ENCODE measurements at places on chromosomes 6 and 20.

DNA sequence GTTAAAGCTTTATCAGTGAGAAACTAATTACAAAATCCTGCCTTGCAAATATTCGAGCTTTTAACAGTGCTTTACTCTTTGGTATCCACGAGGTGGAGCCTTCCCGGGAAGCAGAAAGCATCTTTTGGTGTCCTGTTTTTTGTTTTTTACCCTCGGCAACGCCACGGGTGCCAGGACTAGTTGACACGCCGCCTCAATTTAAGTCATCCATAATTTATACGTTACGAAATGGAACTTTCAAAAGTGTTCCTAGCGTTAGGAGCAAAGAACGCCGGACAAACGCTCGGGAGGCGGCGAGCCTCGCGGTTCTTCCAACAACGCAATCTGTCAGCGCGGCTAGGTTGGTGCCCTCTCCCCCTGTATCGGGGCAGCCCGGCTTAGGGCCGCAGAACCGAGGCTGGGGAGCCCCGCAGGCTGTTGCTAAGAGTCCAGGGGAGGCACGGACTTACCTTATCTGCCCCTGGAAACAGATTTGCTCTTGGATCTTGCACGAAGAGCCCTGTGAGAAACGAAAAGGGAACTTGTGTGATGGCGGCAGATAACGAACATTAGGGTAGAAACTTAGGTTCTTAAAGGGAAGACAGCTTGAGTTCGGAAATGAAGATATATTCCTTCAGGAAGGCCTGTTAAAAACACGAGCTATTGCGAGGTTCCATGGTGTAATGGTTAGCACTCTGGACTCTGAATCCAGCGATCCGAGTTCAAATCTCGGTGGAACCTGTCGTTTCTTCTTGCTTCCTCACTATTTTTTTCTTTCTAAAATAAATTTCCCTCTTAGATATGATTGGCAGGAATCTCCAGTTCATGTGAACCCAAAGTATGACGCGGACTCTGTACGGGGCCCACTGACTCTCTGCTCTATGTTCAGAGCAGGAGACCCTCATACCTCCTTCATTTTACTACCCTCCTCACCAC lies 46.2 kb upstream of the ZNF184 start:
- peak; percentile 59 for DNase-seq

GRCh38 chr6:43803055-43803782 lies 33.2 kb downstream of the VEGFA start:
- no peak for DNase-seq

GRCh38 chr6:148523551-148523950 lies 180.9 kb downstream of the SASH1 start:
- no peak for DNase-seq

DNA sequence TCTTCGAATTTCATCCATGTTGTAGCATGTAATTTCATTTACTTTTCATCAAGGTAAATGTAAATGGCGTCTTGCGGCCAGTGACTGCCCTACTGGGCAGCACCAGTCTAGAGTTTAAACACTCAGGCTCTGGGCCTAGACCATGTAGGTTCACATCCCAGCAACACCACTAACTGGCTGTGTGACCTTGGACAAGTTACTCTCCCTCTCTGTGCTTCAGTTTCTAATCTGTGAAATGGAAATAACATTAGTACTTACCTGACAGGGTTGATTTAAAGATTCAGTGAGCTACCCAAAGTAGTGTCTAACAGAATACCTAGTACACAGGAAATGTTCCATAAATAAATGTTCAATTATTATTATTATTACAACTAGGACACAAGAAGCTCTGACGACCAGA lies 29.3 kb downstream of the PDRG1 start:
- DNase-seq, result no peak

GRCh38 chr6:170210026-170210390 lies 80.9 kb downstream of the DLL1 start:
- DNase-seq, result no peak

DNA sequence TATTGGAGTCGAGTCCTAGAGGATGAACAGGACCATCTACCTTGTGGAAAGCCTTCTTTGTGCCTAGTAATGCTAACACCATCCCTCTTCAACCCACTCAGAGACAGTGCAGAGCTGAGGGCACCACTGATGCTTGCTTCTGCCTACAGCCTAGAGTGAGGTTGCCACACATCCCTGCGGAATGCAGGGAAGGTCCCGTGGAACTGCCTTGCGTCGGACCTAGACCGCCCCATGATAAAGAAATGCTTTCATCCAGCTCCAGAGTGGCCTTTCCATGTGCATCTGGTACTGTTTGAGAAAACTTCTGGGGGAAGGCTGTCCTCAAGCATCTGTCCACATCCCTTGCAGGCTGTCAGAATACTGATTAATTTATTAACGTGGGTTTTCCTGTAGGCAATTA lies 168.4 kb downstream of the PHACTR1 start:
- DNase-seq, result no peak

GRCh38 chr6:151553416-151554165 lies 59.8 kb downstream of the CCDC170 start:
- DNase-seq, result no peak

GRCh38 chr6:44304282-44305199 lies 8.6 kb downstream of the AARS2 start:
- peak; percentile 57 for DNase-seq

- DNase-seq, result no peak
These were observed 27.4 kb downstream of the BTBD9 start for GRCh38 chr6:38612143-38612965.

GRCh38 chr6:166633732-166634535 lies 6.9 kb upstream of the RPS6KA2 start:
- DNase-seq, result no peak

- DNase-seq, result no peak
These were observed 3.6 kb upstream of the PRPH2 start for GRCh38 chr6:42726026-42726425.

GRCh38 chr6:97292671-97293070 lies 9.7 kb upstream of the MMS22L start:
- no peak for DNase-seq

- no peak for DNase-seq
These were observed 1.3 kb upstream of the GTSF1L start for GRCh38 chr20:43727980-43728590.

- no peak for DNase-seq
These were observed 367.6 kb downstream of the TENT5A start for GRCh38 chr6:81384921-81385320.

DNA sequence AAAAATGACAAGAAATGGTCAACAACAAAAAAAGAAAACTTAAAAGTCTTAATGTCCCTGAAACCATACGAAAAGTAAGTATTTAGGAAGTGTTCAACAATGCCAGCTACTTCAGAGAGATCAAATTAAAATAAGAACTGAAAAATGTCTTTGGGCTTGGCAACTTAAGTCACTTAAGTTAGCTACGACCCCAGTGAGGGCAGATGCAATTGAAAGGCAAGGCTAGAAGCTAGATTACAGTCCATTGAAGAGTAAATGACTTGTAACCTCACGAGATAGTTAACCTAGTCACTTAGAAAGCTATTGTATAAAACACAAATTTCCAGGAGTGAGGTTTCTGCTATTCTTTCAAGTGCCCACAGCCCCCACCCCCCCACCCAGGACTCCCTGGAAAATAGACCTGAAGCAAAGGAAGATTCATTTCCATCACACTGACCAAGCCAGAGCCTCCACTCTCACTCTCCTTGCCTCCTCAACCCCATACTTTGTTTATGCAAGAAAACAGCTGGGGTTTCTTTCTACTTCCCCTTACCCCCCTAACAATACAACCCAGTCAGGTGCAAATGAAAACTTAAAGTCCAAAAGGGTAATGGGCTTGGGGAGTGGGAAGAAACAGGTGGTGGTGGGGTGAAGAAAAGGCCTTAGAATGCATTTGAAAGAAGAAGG lies 14.6 kb downstream of the RTN4IP1 start:
- DNase-seq, result no peak

- DNase-seq, result no peak
These were observed 49.4 kb downstream of the ANKRD60 start for GRCh38 chr20:58179083-58179431.

- no peak for DNase-seq
These were observed 128.1 kb upstream of the LY86 start for GRCh38 chr6:6460416-6460815.

DNA sequence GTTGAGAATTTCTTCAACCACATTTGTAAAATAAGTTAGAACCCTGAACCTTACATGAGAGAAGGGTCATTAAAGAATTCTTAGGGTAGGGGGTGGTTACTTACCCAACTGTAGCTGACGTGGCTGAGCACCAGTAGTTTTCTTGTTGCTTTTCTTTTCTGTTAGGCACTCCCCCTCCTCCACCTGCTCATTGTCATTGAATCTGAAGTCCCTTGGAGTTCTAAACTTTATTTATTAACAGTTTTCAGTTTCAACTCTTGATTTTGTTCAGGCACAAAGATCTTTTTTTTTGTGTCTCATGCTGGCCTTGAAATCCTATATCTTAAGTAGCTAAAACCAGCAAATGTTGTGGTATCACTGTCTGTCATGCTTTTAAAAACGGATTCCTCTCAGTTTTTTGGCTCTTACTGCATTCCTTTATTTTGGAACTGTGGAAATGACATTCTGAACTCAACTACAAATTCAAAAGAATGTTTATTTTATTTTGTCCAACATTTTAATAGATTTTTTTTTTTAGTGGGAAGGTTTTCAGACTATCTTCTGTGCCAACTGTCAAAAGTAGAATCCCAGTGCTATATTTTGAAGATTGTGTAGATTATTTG lies 465.2 kb downstream of the PHF3 start:
- no peak for DNase-seq

GRCh38 chr20:32036716-32037485 lies 15.1 kb upstream of the HCK start:
- no peak for DNase-seq

- DNase-seq, result no peak
These were observed 54.7 kb upstream of the HFE start for GRCh38 chr6:26032340-26033084.

GRCh38 chr6:13517116-13517515 lies 29.7 kb upstream of the GFOD1 start:
- DNase-seq, result no peak

DNA sequence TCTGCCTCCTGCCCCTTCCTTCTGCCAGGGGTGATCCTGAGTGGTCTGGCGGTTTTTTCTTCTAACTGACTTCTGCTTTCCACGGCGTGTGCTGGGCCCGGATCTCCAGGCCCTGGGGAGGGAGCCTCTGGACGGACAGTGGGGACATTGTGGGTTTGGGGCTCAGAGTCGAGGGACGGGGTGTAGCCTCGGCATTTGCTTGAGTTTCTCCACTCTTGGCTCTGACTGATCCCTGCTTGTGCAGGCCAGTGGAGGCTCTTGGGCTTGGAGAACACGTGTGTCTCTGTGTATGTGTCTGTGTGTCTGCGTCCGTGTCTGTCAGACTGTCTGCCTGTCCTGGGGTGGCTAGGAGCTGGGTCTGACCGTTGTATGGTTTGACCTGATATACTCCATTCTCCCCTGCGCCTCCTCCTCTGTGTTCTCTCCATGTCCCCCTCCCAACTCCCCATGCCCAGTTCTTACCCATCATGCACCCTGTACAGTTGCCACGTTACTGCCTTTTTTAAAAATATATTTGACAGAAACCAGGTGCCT lies 10.2 kb downstream of the SLC29A1 start:
- DNase-seq, result no peak

GRCh38 chr20:47266847-47267515 lies 89.5 kb downstream of the ZMYND8 start:
- no peak for DNase-seq

- no peak for DNase-seq
These were observed 19.1 kb downstream of the ZFP64 start for GRCh38 chr20:52172392-52173047.

DNA sequence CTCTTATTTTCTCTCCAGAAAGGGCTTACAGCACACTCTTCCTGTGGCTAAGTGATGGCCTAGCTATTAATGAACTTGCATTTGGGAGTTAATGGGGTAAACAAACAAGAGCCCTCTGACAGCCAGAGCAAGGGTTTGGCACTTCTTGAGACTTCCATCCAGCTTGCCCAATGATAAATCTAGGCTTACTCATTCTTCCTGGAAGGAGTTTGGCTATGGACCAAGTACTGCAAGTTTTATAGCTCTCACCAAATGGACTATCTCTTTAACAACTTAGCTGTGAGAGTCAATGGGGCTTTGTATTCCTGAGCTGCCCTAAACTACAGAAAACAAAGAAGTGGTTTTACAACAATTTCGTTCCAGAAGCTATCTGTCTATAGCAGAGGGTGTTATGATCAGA lies 16.7 kb upstream of the PI3 start:
- no peak for DNase-seq

GRCh38 chr6:126181173-126181741 lies 158.7 kb upstream of the CENPW start:
- DNase-seq, result no peak

DNA sequence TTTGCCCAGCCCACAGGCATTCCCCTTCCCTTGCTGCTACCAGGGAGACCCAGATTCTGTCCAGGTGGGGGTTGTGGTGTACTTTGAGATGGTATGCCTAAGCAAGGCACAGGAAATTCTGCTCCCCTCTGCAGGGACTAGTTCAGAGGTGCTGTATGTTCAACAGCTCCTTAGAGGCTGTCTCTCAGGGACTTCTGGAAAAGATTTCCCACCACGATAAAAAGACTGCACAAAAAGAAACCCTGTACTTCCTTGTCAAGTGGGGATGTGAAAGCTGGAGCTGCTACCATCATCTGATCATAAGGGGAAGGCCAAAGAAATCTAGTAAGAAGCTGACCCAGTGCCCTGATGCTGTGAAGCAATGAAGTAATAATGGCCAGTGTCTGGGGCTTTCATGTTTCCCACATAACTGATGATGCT lies 51.5 kb upstream of the SMIM29 start:
- DNase-seq, result no peak

GRCh38 chr6:128174724-128175123 lies 273.9 kb upstream of the THEMIS start:
- no peak for DNase-seq

- no peak for DNase-seq
These were observed 151.3 kb downstream of the F13A1 start for GRCh38 chr6:6169141-6169540.

DNA sequence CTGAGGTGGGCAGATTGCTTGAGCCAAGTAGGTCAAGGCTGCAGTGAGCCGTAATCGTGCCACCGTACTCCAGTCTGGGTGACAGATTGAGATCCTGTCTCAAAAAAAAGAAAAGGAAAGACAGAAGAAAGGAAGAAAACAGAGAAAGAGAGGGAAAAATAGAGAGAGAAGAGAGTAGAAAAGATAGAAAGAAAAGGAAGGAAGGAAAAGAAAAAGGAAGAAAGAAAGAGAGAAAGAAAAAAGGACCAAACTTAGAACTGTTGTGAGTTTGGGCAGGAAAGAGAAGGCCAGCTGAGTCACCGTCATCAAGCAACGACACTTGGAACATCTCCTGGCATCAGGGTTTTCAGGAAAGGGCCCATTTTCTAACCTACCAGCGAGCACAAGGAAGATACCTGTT lies 96.0 kb upstream of the AKAP12 start:
- DNase-seq, result no peak

- peak; percentile 72 for DNase-seq
These were observed 5.5 kb upstream of the SOX4 start for GRCh38 chr6:21587961-21588480.

Measured in nephron progenitor cell (in vitro differentiated cells).